ENCODE measurements at places on chromosomes 2 and 18. TPM values are rescaled to one million over a fixed set of nuclear protein-coding genes. Genes with fewer than 3 reads are reported as not detected.

Gene DCDC2C
- total RNA-seq: not detected

Gene PSMD14
- total RNA-seq: 117 TPM

Gene ANKRD44
- 0.49 TPM for total RNA-seq

Gene ABHD1
- total RNA-seq: not detected

Gene IL1RL2
- total RNA-seq: 2.1 TPM

Gene PLEKHH2
- total RNA-seq: 1.3 TPM

Gene ABCG5
- not detected for total RNA-seq

Gene TUBA3D
- total RNA-seq: not detected

Gene VAMP8
- total RNA-seq: 99.9 TPM

Gene UGT1A1
- total RNA-seq: not detected

Gene PTH2R
- not detected for total RNA-seq

Gene LCT
- 0.04 TPM for total RNA-seq

Gene COPS9
- total RNA-seq: 193 TPM

Gene SERPINB3
- 9.4 TPM for total RNA-seq

Gene TGFBRAP1
- total RNA-seq: 19.7 TPM

Gene KLHL30
- total RNA-seq: 0.04 TPM

Gene ASB18
- not detected for total RNA-seq

Gene TMEM237
- 37.4 TPM for total RNA-seq

Gene KANSL3
- total RNA-seq: 20.1 TPM

Gene HOXD13
- total RNA-seq: not detected

Gene COL4A3
- not detected for total RNA-seq

Gene ARHGEF33
- 0.08 TPM for total RNA-seq

Gene GNLY
- not detected for total RNA-seq

Gene CTDSP1
- total RNA-seq: 50.7 TPM

Gene PLB1
- 1.4 TPM for total RNA-seq

Gene TLX2
- total RNA-seq: 0.08 TPM

Gene DLX2
- 0.46 TPM for total RNA-seq

Gene KIAA2012
- not detected for total RNA-seq

Gene UBR3
- 7.7 TPM for total RNA-seq

Gene SPC25
- 2.0 TPM for total RNA-seq

Gene FBLN7
- total RNA-seq: 0.23 TPM

Gene SULT1C4
- not detected for total RNA-seq

Gene BCL2
- 0.84 TPM for total RNA-seq

Gene CABYR
- total RNA-seq: 6.4 TPM

Gene FOXD4L1
- not detected for total RNA-seq

Gene AAMP
- total RNA-seq: 189 TPM

Gene TDRD15
- total RNA-seq: not detected

Gene GPR17
- not detected for total RNA-seq

Gene ATG4B
- 58.7 TPM for total RNA-seq

Gene GPR45
- total RNA-seq: not detected

Gene ASXL2
- total RNA-seq: 11.8 TPM

Gene MYO5B
- 2.5 TPM for total RNA-seq

Gene STK36
- total RNA-seq: 9.0 TPM

Gene TAF4B
- total RNA-seq: 7.8 TPM

Gene MPP4
- total RNA-seq: 0.55 TPM
